ENCODE measurements at places on chromosomes 5 and 9.

DNA sequence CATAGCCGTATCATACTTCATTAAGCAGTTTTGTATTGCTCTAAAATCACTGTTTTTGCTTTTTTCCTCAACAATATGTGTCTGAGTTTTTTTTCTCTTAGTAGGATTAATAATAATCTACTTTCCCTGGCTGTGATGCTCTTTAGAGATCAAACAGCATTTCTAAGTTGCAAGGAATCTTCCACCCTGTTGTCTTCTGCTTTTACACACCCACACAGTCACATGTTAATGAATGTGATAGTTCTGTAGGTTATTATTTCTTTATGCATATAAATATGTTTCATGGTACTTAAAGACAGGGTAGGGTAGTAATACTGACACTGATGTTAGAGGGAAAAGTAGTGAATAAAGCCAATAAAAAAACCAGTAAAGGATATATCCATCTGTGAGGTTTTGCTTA, 29.3 kb downstream of the SLC44A1 start:
- DNase-seq: no peak

- DNase-seq: no peak
These were observed 29.1 kb upstream of the IRX4 start for GRCh38 chr5:1911773-1912235.

GRCh38 chr5:36478646-36479317, 127.6 kb upstream of the SLC1A3 start:
- DNase-seq: no peak

- no peak for DNase-seq
These were observed 12.2 kb upstream of the PTCH1 start for GRCh38 chr9:95528908-95529502.

- DNase-seq: no peak
These were observed 369.0 kb downstream of the ACTL7B start for GRCh38 chr9:108486831-108487230.

DNA sequence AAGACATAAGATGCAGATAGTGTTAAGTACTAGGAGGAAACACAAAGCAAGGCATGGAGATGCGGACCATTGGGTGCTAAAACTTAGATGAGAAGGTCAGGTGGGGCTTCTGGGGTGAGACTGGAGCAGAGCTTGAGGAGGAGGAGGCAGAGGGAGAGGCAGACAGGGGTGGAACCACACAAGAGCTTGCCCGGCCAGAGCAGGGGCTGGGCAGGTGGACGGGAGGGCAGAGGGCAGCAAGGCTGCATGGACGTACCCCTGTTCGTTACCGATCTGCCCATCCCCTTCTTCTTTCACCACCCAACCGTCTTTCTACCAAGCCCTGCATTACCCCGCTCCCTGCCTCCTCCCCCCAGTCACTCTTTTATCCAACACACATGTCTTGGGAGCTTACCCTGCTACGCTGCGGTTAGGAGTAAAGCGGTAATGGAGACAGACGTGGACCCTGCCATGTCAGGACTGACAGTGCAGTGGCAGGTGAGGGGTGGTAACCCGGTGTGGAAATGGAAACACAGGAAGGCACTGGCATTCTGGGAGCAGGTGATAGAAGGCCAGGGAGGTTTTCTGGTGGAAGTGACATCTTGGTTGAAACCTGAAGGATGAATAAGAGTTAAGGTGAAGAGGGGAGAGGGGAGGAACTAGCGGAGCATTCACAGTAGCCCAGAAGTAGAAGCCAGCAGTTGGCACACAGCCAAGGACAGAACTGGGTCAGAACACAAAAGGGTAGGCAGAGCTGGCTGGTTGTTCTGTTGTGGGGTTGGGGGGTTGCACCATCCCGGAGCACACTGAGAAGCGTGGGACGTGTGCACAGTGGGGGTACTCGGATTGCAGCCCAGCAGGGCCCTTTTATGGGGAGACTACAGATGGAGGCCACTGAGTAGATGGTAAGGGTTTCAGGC, 167.2 kb downstream of the CACNA1B start:
- DNase-seq: no peak

- no peak for DNase-seq
These were observed 44.8 kb downstream of the PARP8 start for GRCh38 chr5:50711280-50711679.

GRCh38 chr9:8206720-8207119, 407.1 kb upstream of the DMAC1 start:
- no peak for DNase-seq

All from uterus (tissue), 4 donors.